Central memory CD8-positive, alpha-beta T cell (primary cell): ENCODE measurements at places on chromosomes 3 and 15.

DNA sequence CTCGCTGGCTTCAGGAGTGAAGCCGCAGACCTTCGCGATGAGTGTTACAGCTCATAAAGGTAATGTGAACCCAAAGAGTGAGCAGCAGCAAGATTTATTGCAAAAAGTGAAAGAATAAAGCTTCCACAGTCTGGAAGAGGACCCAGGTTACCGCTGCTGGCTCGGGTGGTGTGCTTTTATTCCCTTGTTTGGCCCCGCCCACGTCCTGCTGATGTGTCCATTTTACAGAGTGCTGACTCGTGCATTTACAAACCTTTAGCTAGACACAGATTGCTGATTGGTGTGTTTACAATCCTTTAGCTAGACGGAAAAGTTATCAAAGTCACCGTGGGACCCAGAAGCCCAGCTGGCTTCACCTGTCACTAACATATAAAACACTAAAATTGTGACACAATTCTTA lies 1464.5 kb downstream of the ZPLD1 start:
- DNase-seq, result no peak

- DNase-seq, result peak; percentile 15
These were observed 812 bp upstream of the SEC62 start for GRCh38 chr3:169965562-169966427.

- DNase-seq, result no peak
These were observed 1.2 kb upstream of the STT3B start for GRCh38 chr3:31531452-31531991.

DNA sequence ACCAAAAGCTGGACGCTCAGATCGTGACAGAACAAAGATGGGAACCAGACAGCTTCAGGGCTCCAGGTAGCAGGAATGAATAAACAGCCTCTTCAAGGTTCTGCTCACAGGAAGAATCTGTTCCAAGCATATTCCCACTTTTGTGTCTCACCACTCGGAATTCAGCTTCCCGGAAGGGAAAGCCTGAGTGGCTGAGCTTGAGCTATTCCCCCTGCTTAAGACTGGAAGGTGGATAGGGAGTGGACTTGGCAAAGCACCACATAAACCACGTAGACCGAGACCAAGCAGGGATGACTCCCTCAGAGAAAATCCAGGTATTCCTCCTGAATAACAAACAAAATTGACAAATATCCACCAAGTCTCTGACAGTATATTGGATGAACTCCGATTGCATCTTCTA lies 180.2 kb upstream of the NR2F2 start:
- DNase-seq, result no peak

DNA sequence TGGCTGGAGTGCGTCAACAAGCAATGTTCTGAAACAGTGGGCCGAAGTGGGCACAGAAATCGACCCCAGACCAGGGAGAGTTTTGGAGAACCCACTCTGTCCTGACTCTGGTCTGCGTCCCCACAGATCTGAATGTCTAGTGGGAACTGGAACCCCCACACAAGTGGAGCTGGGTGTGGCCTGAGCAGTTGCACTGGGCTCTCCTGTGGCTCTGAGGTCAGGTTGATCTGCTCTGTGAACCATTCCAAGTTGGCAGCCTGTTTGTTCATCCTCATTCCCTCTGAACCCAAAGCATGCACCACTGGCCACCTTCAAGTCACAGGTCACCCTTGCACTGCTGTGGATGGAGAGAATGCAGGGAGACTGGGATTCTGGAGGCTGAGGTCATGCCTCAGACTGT lies 60.5 kb downstream of the STARD5 start:
- DNase-seq, result no peak
